ENCODE measurements at places on chromosomes 1 and 21. TPM values are rescaled to one million over a fixed set of nuclear protein-coding genes. Genes with fewer than 3 reads are reported as not detected.

The PLA2G2C gene
- total RNA-seq, result 0.18 TPM

The ADGRL4 gene
- total RNA-seq, result not detected

The CTSS gene
- 123 TPM for total RNA-seq

The PRELP gene
- total RNA-seq, result not detected

The AXDND1 gene
- 0.58 TPM for total RNA-seq

The PGLYRP3 gene
- not detected for total RNA-seq

The UBAP2L gene
- 157 TPM for total RNA-seq

The AHCTF1 gene
- 27.8 TPM for total RNA-seq

The XCL2 gene
- total RNA-seq, result not detected

The AK4 gene
- total RNA-seq, result 58.1 TPM

The CCDC17 gene
- total RNA-seq, result 2.6 TPM

The PPM1J gene
- not detected for total RNA-seq

The PRAMEF17 gene
- total RNA-seq, result not detected

The MROH9 gene
- not detected for total RNA-seq

The CCDC28B gene
- total RNA-seq, result 23.5 TPM

The TFAP2E gene
- total RNA-seq, result 0.65 TPM

The MRPS6 gene
- total RNA-seq, result 79.2 TPM

The MAP1LC3C gene
- total RNA-seq, result not detected

The C4BPA gene
- total RNA-seq, result not detected

The WNT3A gene
- total RNA-seq, result not detected
